CD8-positive, alpha-beta memory T cell (primary cell): ENCODE measurements at places on chromosomes 13 and 19. TPM values are rescaled to one million over a fixed set of nuclear protein-coding genes. Genes with fewer than 3 reads are reported as not detected.

Gene BORA
- 10.7 TPM for total RNA-seq

Gene WASF3
- total RNA-seq = 0.24 TPM

DNA sequence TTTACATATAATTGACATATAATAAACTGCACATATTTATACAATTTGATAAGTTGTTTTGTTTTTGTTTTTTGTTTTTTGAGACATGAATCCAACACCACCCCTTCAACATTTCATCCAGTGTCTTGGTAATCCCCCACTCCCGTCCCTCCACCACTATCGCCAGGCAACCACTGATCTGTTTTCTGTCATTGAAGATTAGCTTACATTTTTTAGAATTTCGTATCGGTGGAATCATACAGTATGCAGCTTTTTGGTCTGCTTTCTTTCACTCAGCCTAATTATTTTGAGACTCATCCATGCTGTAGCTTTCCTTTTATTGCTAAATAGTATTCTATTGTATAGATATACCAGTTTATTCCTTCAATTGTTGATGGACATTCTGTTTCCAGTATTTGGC is 94.1 kb upstream of the FRY start:
- DNase-seq = no peak

- DNase-seq = no peak
Observed at GRCh38 chr13:102686024-102686423, 8.8 kb downstream of the METTL21C start.

GRCh38 chr19:50564229-50565105 is 3.8 kb downstream of the LRRC4B start:
- no peak for DNase-seq

DNA sequence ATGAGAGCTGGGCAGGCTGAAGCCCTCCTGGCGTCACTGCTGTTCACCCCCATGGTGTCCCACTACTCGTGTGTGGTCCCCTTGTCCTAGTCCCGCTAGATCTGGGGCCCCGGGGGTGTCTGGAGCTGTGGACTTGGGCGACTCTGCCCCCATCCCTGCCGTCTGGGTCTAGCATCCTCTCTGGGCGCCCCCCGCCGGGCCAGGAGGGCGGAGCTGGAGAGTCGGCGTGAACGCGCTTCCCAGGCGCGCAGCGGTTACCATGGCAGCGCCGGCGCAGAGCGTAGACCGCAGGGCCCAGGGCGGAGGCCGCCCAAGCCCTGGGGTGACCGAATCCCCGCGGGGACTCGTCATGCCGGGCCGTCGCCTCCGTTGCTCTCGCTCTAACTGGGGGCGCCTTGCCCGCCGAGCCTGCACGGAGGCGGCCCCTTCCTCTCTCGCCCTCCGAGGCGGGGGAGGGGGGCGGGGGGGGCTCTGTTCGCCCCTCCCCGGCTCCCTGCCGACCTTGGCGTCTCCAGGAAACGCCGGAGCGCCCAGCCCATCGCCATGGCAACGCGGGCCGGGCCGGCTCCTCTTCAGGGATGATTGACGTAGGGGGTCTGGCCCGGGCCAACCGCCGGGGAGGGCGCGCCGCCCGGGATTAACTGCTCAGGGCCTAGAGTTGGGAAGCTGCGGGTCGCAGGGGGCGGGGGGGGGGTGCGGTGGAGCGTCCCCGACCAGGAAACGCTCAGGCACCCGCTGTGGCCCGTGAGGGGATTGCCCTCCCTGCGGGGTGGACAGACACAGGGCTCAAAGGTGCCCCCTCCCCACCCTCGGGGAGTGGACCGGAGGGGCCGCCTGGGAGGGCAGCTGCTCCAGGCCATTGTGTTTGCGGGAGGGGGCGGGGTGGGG is 8.9 kb downstream of the ISYNA1 start:
- peak; percentile 97 for DNase-seq

GRCh38 chr19:21569494-21569865 is 64.1 kb downstream of the ZNF429 start:
- peak; percentile 64 for DNase-seq

DNA sequence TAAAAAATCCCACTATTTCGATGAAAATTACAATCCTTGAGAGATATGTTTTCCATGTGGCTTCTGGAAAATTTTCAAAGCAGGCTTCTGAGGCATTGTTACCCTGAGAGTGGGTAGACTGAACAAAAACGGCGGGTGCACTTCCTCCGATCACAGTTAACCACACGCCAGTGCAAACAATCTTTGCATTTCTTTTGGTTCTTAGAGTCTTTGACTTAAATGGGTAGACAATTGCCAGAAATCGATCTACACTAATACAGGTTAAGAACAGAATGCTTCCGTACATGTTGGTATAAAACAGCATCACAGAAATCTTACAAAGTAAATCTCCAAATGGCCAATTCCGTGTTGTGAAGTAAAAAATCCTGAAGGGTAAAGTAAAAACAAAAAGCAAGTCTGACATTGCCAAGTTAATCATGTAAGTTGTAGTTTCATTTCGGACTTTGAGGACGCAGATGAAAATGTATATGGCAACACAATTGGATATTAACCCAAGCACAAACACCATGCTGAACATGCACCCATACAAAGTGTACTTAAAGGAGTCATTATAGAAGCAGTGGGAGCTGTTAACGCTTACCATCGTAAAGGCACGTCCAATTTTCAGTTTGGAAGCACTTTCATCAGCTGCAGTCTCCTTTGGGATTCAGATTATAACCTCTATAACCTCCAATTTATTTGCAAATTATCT is 927 bp downstream of the LPAR6 start:
- DNase-seq = no peak

DNA sequence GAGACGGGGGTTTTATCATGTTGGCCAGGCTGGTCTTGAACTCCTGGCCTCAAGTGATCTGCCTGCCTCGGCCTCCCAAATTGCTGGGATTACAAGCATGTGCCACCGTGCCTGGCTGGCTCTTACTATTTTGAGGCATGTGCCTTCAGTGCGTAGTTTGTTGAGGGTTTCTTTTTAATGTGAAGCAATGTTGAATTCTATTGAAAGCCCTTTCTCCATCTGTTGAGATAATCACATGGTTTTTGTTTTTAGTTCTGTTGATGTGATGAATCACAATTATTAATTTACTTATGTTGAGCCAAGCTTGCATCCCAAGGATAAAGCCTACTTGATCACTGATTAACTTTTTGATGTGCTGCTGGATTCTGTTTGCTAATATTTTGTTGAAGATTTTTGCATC is 290.9 kb downstream of the KCNRG start:
- no peak for DNase-seq

DNA sequence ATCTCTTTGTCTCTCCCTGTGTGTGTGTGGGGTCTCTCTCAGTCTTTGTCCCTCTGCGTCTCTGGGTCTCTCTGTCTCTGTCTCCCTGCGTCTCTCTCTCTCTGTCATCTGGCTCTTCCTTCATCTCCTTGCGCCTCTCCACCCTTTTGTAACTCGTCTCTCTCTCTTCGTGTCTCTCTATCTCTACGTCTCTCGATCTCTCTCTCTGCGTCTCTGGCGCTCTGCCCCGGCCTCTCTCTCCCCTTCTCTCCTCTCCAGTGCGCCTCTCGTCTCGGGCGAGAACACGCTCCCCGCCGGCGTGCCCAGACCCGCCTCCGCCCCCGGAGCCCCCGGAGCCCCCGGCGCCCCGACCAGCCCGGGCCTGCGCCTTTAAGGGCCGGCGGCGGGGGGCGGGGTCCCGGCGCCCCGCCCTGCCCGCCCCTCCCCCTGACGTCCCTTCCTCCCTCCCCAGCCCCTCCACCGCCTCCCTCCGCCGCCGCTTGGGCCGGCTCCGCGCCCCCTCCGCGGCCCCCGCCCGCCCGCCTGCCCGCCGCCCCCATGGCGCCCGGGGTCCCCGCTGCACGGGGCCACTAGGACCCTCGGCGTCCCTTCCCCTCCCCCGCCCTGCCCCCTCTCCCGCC is at the start of gene MARK4:
MARK4 (plus strand) TSS at position 440 of the 620 bp plus-strand sequence. CDS start 318 bp downstream, outside the sequence.
- peak; percentile 56 for DNase-seq
